ENCODE measurements at places on chromosomes 6 and 20.

DNA sequence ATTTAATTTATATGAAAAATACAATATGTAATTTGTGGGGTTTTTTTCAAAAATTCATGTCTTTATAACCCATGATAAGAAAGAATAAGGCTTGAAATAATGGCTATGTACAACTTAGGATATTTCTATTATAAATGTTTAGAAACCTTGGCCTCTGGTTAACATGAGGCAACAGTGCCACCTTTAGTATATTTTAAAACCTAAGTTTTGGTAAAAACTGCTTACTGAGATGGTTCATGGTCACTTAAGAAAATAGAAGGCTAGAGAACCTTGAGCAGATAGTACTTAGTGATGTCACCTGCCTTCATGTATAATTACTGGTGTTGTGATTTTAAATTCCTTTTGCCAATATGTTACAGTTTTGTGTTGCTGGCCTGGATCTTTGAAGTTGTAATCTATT, 176.4 kb downstream of the ADGB start:
- DNase-seq, result peak; percentile 1

- no peak for DNase-seq
Observed at GRCh38 chr6:128121190-128121589, 220.3 kb upstream of the THEMIS start.

DNA sequence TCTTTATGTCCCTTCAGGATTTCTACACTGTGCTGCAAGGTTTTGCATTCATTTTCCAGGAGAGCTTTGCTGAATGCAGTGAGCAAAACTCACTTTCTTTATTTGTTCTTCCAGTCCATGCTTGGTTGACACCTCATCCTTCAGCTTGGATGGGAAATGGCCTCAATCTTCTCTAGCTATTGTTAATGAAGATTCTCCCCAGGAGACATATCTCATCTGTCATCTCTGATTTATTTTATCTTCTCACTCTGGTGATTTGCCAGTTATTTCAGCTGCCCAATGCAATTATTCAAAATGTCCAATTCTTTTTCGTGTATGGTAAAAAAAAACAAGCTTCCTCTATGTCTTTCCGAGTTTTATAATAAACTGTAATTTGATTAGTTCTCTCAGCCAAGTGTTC, 77.9 kb upstream of the PAK5 start:
- no peak for DNase-seq

- no peak for DNase-seq
Observed at GRCh38 chr20:19952392-19952791, 64.8 kb upstream of the NAA20 start.

DNA sequence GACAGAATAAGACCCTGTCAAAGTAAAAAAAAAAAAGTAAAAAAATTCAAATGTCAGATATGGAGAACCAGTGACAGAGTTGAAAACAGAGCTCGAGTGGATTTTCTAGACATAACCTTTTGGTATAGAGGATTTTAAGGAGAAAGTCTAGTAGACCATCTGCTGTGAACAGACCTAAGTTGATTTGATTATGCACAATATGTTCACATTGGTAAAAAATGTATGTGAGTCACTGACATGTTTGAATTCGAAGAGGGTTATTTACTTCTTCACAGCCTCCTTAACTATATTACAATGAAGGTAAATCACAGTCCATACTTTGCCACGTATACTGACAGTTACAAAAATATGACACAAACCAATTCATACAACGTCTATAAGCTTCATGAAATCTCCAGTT, 7.4 kb downstream of the TINAG start:
- no peak for DNase-seq

- DNase-seq, result no peak
Observed at GRCh38 chr20:31890646-31891045, 20.2 kb downstream of the TTLL9 start.

- DNase-seq, result no peak
Observed at GRCh38 chr6:136774228-136775041, 17.8 kb downstream of the MAP3K5 start.

DNA sequence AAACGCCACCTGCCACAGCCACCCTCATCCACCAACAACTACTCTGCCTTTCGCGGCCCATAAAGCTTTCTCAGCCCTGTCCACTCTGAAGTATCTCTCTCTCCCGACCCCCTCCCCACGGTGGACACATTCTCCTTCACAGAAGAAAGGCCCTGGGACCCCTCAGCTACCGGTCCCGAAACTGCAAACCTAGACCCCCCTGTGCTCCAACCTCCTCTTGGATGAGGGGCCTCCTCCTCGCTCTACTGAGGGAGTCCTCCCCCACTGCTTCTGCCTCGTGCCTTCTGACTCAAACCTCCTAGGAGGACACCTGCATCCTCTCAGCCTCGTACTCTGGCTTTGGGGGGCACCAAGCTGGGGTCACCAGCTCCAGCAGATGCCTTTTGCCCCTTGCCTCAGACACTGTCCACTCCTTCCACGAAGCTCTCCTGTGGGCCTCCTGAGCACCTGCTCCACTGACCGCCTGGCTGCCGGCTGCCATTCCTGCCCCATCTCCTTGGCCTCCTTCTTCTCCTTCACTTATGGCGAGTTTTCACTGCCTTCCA, 24.9 kb downstream of the RNASET2 start:
- DNase-seq, result no peak

DNA sequence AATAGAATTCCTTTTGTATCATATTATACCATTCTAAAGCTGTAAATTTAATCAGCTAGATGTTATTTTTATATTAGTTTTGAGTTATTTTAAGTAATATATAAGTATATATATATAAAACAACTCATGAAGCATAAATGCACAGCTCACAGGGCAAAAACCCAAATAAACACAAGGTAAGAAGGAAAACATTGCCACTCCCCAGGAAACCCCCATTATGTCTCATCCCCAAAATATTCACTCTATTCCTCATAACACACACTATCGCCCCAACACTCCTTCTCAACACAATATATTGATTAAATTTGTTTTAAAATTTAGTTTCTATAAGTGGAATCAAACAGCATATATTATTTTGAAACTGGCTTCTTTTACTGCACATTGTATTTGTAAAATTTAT, 98.6 kb upstream of the FAM83B start:
- DNase-seq, result no peak

DNA sequence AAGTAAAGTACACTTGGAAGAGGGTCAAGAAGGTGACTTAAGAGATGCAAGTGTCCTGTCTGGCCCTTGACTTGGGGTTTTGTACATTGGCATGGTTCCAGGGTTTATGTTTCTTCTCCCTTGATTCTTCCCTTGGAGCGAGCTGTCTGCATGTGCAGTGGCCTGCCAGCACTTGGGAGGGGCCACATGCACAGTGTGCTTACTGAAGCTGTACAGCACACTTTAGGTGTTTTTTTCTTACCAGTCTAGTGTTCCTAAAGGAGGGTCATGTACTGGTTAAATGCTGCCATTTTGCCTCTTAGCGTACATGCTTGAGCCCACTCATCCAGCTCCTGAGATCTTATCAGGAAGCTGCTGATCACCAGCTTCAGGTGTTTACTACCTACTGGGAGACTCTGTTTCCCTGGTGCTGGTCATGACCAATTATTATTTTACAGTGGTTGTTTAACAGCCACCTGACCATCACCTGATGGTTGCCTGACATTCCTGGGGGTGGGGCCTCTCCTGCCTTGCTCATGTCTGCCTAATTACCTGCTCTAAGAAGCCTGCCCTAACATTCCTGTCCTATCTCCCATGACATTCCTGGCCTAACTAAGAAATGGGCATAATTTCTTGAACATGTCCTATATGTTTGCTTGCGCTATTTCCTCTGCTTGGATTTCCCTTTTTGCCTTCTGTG, 182.9 kb downstream of the MCHR2 start:
- DNase-seq, result no peak

GRCh38 chr20:63823691-63824311, 7.3 kb downstream of the ZBTB46 start:
- DNase-seq, result no peak

DNA sequence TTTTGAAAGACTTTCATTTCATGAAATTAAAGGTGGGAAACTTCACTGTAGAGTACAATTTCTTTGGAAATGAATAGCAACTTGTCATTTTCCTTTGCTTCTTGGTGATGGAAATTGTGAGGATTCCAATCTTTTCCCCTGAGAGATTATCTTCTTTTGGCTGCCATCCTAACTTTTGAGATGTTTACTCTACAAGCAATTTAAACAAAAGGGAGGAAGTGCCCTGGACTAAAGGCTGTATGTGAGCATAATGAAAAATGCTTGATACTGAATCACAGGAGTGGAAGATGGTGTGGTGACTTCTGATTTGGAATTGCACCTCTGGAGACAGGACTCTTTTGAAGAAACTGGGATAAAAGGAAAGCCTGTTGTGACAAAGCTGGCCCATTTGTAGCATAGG, 43.1 kb upstream of the JAG1 start:
- DNase-seq, result no peak

GRCh38 chr20:61067221-61067620, 184.8 kb upstream of the CDH4 start:
- no peak for DNase-seq

GRCh38 chr20:13458860-13459451, 179.8 kb downstream of the TASP1 start:
- peak; percentile 33 for DNase-seq

GRCh38 chr6:157632821-157633220, 190.2 kb upstream of the SNX9 start:
- DNase-seq, result no peak

DNA sequence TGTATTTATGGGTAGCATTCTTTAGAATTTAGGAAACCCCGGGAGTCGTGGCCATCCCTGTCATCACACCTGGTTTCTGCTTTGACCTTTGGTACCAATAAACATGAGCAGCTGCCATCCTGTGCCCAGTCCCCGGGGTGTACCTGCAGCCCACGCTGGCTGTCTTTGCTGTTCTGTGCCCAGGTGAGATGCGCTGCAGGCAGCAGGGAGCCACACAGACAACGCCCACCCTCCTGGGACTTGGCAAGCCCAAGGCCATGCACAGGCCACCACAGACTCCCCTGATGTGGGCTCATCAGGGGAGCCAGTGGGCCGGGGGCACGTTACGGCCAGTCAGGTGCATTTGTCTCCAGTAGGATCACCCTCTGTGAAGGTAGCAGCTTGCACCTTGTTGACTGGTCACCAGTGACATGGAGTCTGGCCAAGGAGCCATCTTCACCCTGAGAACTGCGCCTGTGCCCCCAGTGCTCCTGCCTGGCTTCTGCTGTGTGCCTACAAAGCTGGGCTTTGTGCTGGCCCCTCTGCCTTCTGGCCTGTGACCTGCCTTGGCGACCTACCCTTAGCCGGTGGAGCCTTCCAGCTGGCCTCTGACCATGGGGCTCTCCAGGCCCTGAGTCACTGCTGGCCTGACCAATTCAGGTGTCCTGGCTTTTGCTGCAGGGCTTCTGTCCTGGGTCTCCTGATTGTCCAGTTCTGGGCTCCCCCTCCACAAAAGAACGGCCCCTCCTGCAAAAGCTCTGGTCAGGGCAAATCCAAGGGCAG, 14.2 kb upstream of the UNC93A start:
- no peak for DNase-seq

GRCh38 chr6:74137911-74138310, 441.9 kb downstream of the CD109 start:
- peak; percentile 18 for DNase-seq

- DNase-seq, result no peak
Observed at GRCh38 chr20:57762531-57763234, 52.9 kb upstream of the PMEPA1 start.

- DNase-seq, result no peak
Observed at GRCh38 chr20:15061955-15062354, 724.5 kb upstream of the FLRT3 start.

Data from HTR-8/SVneo (cell line).